NCI-H2029 (cell line): ENCODE measurements at places on chromosomes 6 and 20.
A peak's percentile ranks its signal among the peaks of the same experiment; 100 is the strongest.

GRCh38 chr6:90187437-90188121, 109.1 kb downstream of the BACH2 start:
- DNase-seq, result no peak

DNA sequence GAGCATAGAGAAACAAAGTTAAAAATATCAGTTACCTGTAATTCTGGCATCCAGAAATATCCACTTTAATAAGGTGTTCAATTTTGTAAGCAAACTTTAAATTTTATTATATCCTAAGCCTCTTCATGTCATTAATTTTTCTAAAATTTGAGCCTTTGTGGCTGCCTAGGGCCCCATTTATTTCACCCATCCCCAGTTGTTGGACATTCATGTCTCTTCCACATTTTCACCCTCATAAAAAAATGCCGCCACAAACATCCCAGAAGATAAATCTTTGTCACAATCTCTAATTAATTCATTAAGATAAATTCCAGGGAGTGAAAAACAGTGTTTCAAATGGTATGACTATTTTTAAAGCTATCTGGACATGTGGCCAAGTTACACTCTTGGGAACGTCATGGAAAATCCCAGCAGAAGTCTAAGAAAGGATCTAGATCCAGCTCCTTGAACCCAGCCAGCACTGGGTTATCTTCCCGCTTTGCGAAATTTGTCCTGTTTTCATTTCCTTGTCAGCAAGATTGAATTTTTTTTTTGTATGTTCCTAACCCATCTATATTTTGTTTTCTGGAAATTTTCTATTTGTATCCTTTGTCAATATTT, 97.2 kb downstream of the TMEM242 start:
- DNase-seq, result no peak

GRCh38 chr6:108795814-108796213, 52.4 kb upstream of the ARMC2 start:
- DNase-seq, result no peak

GRCh38 chr20:33552519-33552918, 62.6 kb downstream of the CBFA2T2 start:
- no peak for DNase-seq

DNA sequence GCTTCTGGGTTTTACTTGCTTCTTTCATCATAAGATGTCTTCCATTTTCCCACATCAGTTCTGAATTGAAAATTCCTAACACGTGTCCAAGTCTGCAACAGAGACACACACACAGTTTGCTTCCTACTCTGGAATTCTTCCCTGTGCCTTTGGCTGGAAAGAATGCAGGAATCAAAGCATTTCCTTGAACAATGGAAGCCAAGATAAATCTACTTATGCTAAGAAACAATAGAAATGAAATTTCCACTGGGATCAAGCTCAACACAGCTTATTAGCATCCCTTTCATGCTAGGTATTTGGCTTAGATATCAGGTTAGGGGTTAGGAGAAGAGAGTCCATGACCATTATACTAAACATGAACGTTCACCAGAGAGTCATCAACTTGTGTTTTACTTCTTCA, 101.1 kb upstream of the SCAF8 start:
- DNase-seq, result no peak

GRCh38 chr6:96947055-96947454, 22.5 kb downstream of the KLHL32 start:
- no peak for DNase-seq

- no peak for DNase-seq
Observed at GRCh38 chr6:102553214-102553613, 1159.7 kb downstream of the GRIK2 start.

DNA sequence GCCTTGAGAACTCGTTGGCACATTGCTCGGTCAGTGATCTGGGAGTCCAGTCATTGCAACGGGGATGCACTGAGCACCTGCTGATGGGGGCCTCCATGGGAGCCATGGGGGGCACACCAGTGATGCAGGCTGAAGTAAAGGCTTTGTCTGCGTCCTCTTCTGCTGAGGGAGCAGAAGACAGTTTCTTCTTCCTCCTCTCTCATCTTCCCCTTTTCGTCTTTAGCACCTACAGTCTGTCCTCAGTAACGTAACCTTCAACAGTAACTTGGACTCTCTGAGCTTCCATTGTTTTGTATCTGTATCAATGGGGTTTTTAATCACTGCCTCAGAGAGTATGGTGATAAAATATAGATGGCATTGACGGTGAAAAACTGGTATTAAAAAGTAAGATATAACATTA, 240.0 kb downstream of the TMEM242 start:
- no peak for DNase-seq

DNA sequence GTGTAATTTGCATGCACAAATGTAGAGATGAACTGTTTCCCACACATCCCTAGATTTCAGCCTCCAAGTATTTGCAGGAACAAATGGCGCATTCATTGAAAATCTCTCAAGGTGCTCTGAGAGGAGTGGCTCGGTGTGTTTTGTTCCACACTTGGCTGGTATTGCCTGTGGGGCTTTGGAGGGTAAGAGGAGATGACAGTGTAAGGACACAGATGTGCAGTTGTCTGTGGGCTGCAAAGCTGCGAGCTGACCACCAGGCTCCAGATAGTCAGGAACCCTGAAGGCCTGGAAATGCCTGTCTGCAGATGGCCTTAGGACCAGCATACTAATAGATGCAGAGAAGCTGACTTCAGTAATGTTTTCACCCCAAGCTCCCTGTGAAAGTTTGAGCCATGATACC, 57.7 kb upstream of the PBOV1 start:
- no peak for DNase-seq

GRCh38 chr6:118945217-118945616, 10.3 kb upstream of the MCM9 start:
- DNase-seq, result no peak

DNA sequence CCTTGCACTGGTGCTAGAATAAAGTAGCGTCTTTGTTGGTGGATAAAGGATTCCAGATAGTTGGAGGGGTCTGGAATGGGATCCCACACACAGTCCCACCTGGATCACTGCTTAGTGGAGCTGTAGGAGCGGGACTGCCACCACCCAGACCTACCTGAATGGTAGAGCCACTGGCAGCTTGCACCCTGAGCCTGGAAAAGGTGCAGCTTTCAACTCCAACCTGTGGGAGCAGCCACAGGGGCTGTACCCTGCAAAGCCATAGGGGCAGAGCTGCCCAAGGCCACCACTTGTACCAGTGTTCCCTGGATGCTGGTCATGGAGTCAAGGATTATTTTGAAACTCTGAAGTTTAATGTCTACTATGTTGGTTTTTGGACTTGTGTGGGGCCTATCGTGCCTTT, 26.9 kb downstream of the VTA1 start:
- DNase-seq, result no peak

GRCh38 chr20:60057866-60058807, 99.9 kb downstream of the CDH26 start:
- peak; percentile 98 for DNase-seq

- no peak for DNase-seq
Observed at GRCh38 chr20:60652046-60652445, 600.0 kb upstream of the CDH4 start.

GRCh38 chr6:24273096-24273870, 84.6 kb downstream of the DCDC2 start:
- DNase-seq, result peak; percentile 23

GRCh38 chr6:37298958-37299357, 41.0 kb upstream of the TMEM217 start:
- DNase-seq, result no peak

GRCh38 chr6:42689371-42689770, 33.0 kb downstream of the PRPH2 start:
- DNase-seq, result no peak

- DNase-seq, result no peak
Observed at GRCh38 chr6:67047996-67048395, 1341.0 kb upstream of the EYS start.

DNA sequence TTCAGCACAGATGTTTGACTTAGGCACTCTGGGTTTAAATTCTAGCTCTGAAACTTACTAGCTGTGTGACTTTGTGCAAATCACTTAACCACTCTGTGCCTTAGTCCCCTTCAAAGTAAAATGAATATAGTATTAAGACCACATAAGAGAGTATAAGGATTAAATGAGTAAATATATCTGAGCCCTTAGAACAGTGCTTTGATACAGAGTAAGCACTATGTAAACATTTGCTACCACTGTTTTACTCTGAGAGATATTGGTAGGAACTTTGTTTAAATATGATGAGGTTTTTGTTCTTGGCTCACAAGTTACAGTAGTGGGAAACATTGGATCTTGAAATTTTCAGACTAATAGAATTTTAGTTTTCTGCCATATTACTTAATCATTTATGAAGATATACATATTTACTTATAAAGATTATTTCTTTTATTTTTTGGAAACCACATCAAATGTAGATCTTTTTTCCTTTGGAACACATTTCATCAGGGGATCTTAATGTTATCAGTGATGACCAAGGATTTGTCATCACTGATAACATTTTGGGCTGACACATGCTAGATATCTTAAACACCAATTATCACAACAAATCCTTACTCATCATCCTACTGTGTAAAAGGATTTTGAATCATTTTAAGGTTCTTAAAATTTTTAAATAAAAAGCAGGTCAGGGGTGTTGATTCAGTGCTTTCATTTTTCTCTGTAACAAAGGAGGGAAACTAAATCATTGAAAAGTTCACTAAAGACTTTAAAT, 226.2 kb downstream of the EYA4 start:
- no peak for DNase-seq

- DNase-seq, result no peak
Observed at GRCh38 chr20:11447371-11448100, 470.2 kb upstream of the BTBD3 start.

GRCh38 chr6:151482290-151482689, 11.5 kb upstream of the CCDC170 start:
- no peak for DNase-seq

GRCh38 chr6:161660666-161661571, 387.1 kb upstream of the AGPAT4 start:
- DNase-seq, result no peak

- DNase-seq, result no peak
Observed at GRCh38 chr20:40643891-40644290, 45.1 kb downstream of the MAFB start.

GRCh38 chr6:29527564-29527963, 32.0 kb downstream of the UBD start:
- no peak for DNase-seq

GRCh38 chr6:20092071-20092566, 120.2 kb downstream of the MBOAT1 start:
- DNase-seq, result peak; percentile 70

DNA sequence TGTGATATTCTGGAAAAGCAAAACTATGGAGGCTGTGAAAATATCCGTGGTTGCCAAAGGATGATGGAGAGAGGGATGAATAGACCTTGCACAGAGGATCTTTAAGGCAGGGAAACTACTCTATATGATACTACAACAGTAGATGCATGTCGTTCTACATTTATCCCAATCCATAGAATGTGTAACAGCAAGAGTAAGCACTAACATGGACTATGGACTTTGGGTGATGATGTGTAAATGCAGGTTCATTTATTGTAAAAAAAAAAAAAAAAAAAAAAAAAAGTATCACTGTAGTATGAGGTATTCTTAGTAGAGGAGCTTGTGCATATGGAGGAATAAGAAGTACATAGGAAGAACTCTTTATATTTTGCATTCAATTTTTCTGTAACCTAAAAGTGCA, 507.5 kb downstream of the PHF3 start:
- DNase-seq, result no peak

DNA sequence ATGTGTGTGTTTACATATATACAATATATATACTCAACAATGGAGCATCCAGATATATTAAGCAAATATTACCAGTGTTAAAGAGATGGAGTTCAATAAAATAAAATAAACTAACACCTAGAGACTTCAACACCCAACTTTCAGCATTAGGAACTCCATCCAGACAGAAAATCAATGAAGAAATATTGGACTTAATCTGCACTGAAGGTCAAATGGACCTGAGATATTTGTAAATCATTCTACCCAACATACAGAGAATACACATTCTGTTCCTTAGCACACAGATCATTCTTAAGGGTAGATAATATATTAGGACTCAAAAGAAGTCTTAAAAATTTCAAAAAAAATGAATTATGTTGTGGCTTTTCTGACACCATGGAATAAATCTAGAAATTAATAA, 832.3 kb upstream of the ADGRB3 start:
- no peak for DNase-seq

GRCh38 chr6:142566628-142567396, 265.0 kb downstream of the ADGRG6 start:
- DNase-seq, result no peak

DNA sequence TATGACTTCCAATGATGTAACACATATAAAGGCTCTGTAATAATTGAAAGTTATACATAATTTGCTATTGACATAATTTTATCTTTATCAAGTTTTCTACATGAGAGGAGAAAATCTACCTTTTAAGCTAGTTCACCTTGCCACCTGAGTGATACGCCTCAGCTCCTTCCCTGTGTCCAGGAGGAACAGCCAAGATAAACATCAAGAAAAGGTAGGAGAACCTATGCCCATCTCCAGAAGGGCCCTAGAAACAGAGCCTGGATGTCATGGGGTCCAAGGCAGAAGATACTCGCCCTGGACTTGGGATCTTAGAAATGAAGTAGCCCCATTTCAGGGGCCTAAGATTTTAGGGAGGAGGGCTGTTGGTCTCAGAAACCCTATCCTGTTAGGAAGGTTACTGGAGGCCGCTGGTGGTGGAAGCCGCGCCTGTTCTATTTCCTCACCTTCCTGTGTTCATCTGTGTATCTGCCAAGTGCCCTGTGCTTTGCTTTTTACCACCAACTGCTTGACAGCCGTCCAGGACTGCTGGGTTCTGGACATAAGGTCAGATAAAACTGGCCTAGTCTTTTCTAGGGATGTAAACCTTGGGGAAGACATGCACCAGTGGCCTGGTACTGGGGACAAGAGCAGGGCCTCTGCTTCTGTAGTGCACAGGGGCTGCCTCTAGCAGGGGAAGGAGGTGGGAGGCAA, 178.5 kb downstream of the ARID1B start:
- DNase-seq, result no peak

GRCh38 chr6:340991-341827, 48.9 kb downstream of the DUSP22 start:
- DNase-seq, result no peak

- DNase-seq, result no peak
Observed at GRCh38 chr6:82484001-82484400, 120.4 kb downstream of the TPBG start.

DNA sequence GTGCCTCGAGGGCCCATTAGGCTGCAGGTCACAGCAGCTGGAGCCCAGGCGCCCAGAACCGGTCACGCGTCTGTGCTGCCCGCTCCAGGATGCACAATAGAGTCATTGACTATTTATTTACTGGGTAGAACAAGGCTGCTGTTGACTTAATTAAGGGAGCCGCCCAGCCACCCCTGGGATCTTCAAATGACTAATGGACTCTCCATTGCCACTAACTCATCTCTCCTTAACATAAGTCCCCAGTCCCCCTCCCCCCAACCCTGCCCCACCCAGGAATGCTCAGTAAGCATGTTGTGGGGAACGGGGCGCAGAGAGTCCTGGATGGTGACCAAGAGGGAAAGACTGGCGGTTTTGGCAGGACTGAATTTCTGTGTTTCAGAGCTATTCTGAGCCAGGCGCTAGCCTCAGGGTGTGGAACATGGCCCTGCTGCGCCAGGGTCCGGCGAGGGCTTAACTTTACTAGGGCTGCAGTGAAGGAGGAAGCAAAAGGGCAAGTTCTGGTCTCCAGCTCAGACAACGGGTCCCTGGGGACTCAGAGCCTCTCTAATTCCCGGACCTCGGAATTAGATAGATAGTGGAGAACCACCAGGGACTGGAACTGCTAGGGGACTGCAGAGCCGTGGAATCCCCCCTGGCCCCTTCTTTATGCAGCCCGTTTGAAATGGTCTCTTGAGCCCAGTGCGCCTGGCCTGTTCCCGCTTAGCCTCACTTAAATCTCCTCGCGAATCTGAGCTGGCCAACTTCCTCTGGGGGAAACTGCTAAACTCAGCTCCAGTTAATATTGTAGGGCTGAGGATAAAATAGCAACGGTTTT, 1.5 kb upstream of the GRIK2 start:
- DNase-seq, result peak; percentile 23
